SK-N-MC (cell line): ENCODE measurements at places on chromosomes 16 and 17.

- no peak for DNase-seq
Observed at GRCh38 chr17:19421926-19422325, 10.9 kb downstream of the RNF112 start.

DNA sequence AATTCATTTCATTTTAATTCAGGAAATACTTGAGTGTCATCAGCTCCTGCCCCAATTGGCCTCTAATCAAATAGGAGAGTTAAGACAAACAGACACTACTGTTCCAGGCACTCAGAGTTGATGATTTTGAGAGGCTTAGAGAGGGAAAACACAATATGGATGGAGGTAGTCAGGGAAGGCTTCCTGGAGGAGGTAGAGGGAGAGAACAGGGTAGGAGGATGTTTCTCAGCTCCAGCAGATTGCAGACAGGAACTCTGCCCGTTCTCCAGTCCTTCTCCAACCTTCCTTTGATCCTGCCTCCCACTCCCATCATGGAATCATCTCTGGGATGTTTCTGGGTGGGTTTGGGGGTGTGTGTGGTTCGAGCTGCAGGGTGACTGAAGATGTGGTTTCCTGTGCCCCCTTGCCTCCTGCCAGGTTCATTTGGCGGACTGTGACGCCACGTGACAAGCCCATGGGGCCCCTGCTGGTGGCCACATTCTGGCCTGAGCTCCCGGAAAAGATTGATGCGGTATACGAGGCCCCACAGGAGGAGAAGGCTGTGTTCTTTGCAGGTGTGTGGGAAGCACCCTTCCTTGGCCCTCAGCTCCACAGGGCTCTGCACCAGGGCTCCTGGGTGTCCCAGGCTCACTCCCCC, 12.2 kb upstream of the LPCAT2 start:
- DNase-seq = no peak

DNA sequence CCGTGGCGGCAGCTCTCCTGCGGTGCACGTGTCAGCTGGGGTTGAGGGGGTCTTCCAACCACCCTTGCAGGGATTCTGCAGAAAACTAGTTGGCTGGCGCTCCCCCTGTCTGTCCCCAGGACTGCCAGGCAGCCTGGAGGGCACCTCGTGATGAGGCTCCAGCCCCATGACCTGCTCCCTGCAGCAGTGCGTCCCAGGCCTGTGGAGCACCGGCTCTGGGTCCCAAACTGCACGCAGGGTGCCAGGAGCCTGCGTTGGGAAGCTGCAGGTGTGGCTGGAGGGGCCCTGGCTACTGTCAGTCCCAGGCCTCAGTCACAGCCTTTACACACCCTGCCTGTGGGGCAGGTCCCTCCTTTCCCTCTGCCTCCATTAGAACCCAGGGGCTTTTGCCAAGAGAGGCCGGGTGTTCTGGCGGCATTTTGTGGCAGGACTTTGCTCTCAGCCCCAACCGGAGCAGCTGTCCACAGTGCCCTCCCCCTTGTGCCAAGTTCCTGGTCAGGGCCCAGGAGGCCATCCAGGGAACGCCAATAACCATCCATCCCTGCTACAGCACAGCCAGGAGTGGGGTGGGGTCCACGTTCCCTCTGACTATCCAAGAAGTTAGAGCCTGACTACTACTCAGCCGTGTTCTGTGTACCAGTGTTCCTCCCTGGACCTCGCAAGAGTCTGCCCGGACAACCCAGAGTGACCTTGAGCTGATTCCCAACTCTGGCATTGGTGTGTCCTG, 9.2 kb downstream of the CHMP6 start:
- no peak for DNase-seq

DNA sequence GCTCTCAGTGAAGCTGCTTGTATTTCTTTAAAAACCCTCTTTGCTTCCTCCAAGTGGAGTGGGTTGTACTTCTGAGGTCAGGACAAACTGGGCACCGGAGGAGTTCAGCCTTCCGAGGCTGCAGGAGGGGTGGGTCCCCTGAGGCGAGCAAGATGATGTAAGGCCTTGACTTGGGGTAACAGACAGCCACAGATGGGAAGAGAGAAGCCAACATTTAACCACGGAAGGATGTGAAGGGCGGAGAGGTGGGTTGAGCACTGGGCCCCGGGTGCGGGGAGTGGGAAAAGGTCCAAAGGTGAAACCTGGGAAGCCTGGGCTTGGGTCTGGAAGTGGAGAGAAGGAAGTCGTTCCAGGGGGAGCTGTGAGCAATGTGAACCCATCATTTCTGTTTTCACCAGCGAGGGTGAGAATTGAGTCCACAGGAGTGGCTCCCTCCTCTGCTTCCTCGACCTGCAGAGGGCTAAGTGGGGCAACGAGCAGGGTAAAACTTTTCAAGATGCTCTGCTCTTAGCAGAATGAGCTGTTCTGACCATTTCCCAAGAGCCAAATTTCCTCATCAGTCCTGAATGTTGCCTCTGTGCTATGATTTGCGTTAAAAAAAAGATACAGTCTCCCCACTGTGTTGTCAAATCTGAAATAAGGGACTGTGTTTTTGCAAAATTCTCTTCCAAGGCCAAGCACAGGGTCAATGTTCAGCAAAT, 137.7 kb upstream of the CRHR1 start:
- DNase-seq = no peak

- DNase-seq = no peak
Observed at GRCh38 chr16:3022208-3022683, 1.5 kb downstream of the HCFC1R1 start.

- no peak for DNase-seq
Observed at GRCh38 chr16:1019231-1020090, 37.9 kb downstream of the SOX8 start.

DNA sequence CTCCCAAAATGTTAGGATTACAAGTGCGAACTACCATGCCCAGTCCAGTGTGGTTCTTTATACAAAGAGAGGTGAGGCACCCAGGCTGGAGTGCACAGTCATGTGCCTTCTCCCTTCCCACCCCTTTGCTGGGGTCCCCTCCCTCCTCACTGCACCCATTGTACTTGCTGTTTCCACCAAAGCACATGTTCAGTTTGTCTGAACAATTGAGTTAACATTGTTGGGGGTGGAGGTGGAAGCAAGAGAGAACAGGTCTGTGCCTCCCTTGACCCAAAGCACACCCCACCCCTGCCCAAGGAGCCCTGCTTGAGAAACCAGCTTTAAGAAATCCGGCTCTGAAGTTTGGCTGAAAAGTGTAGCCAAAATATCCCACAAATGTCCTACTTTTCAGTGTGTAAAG, 142.3 kb upstream of the CDH5 start:
- DNase-seq = no peak

GRCh38 chr17:75526555-75527270, 1.2 kb downstream of the LLGL2 start:
- no peak for DNase-seq

DNA sequence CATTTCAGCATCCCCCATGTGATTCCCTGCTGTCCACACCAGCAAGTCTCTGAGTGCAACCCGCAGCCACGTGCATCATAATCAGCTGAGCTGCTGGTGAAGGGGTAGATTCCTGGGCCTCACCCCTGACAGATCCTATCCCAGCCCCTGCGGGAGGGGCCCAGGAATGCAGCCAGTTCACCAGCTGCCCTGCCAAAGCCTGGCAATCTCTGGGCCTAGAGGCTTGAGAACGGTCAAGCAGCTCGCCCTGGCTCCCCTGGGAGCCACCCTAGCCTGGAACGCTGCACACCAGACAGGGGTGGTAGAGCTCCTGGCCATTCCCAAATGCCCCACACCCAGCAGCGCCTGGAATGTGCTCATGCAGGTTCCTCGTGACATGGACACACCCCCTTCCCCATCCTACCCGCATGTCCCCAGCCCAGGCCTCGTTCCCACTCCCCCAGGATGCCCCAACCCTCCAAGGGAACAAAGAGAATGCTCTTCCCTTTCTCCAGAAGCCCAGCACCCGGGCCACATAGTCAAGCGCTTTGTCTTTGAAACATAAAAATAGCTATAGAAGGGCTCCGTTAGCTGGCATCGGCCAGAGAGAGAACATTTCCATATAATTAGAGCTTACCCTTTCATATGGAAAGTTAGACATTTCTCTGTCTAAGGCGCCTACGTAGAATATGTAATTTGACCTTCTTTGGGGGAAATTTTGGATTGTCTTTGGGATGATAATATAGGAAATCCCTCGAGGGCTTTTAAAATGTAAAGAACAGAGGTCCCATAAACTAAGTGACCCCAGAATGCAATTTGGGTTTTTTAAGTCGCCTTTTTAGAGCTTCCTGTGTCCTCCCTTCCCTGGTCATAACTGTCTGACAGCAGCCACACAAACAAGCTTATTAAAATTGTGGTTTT, 3.4 kb downstream of the CEP295NL start:
- no peak for DNase-seq

GRCh38 chr16:67542464-67542863, 13.8 kb downstream of the RIPOR1 start:
- DNase-seq = peak; percentile 30

DNA sequence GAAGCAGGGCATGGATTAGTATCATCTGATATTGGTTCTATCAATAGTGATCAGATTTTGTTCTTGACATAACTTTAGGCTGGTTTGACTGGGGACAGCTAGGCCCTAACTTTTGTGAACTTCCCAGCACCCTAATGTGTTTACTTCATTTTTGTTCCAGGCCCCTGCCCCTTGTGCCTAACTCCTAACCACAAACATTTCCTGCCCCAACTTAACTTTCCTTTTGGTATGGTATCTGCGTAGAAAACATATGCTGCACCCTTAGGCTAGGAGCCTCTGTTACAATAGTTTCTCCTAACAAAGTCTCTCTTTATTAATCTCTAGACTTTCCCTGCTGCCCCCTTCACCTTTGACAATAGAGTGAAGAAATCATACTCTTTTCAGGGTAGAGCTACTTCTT, 2.5 kb downstream of the ADPRM start:
- no peak for DNase-seq

GRCh38 chr17:48131216-48131824, 23.8 kb downstream of the SNX11 start:
- peak; percentile 57 for DNase-seq

DNA sequence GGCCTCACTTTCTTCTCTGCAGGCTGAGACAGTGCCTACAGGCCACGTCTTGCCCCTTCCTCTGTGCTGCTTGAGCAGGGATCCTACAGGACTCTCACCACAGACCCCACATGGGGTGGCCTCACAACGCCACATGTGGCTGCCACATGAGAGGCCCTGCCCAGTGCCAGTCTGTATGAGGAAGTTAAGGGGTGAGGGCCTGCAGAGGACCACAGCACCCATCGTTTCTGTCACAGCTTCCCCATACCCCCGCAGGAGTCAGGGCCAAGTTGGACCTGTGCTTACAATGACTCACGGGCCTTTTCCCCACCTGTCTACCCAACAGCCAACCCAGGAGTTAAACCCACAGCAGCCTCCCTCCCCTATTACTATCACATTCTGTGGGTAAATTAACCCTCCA, 2.9 kb upstream of the GSDMB start:
- no peak for DNase-seq

DNA sequence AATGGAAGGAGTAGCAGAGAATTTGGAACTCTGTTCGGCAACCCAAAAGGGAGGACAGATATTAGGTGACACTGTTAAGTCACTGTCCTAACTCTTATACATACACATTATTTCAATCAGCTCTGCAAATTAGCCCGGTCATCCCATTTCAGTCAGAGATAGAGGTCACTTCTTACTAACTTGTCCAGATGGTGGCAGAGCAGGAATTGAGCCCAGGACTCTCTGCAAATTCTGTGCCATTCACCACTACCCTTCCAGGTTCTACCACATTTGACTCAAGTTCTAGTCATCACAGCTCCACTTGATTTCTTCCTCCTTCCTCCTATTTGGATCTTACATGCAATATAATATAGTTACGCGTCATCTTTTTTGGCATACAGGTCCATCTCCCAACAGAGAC, 35.9 kb upstream of the NUDT7 start:
- no peak for DNase-seq

DNA sequence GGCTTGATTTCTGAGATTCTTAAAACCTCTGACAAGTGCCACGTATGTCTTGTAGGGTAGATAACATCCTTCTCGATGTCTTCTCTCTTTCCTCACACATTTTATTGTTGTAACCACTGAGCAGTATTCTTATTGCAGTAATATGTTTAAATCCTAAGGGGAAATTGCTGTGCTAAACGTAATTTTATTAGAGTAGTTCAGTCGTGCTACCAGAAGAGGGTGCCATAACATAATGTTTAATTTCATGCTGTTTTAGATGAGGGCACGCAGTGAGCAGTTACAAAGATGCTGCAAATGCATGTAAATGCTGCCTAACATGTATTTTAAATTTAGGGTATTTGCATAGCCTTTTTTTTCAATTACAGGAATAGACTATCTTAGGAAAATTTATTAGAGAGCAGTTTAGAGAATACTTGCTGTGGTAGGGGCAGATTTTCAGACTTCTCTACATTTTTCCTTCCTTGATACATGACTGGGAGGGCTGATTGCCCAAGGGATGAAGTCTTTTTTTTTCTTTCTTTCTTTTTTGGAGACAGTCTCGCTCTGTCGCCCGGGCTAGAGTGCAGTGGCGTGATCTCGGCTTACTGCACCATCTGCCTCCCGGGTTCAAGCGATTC, 51.7 kb downstream of the GAN start:
- peak; percentile 28 for DNase-seq

- no peak for DNase-seq
Observed at GRCh38 chr16:75552951-75553350, 3.1 kb downstream of the TMEM231 start.

DNA sequence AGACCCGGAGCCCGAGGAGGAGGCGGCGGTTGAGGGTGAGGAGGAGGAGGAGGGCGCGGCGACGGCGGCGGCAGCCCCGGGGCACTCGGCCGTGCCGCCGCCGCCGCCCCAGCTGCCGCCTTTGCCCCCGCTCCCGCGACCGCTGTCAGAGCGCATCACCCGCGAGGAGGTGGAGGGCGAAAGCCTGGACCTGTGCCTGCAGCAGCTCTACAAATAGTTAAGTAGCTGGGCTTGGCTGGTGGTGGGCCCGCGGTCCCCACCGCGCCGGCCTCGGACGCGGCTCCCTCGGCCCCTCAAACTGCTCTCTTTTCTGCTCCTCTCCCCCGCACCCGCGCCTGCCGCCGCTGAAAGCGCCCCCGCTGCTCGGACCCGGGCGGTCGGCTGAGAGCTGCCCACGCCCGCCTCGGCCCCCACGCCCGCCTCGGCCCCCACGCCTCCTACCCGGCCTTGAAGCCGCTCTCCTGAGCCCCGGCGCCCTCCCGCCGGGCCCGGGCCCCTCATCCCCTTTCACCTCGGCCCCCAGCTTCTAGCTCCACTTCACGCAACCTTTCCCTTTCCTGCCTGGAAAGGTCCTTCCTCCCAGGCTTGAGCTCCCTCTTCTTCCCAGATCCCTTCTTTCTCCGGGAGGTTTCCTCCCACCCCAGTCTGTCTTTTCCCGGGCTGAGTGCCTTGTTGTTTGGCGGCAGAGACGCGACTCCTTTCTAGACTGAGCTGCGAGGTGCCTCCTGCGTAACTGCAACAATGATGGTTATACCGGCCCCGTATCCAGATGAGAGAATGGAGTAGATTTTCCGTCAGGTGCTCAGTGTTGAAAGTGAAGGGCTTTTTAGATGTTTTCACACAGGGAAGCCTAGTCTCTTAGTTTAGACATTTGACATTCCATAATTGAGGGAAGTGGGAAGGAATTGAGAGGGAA, 850 bp downstream of the PPM1E start:
- DNase-seq = no peak

GRCh38 chr16:48184681-48185080, 28.9 kb upstream of the ABCC12 start:
- DNase-seq = no peak

- DNase-seq = no peak
Observed at GRCh38 chr16:14530046-14530445, 100.0 kb downstream of the PARN start.
